Upper lobe of right lung (tissue), 1 donor: ENCODE measurements at places on chromosomes 7 and 10. TPM values are rescaled to one million over a fixed set of nuclear protein-coding genes. Genes with fewer than 3 reads are reported as not detected.
A peak's percentile ranks its signal among the peaks of the same experiment; 100 is the strongest.

DNA sequence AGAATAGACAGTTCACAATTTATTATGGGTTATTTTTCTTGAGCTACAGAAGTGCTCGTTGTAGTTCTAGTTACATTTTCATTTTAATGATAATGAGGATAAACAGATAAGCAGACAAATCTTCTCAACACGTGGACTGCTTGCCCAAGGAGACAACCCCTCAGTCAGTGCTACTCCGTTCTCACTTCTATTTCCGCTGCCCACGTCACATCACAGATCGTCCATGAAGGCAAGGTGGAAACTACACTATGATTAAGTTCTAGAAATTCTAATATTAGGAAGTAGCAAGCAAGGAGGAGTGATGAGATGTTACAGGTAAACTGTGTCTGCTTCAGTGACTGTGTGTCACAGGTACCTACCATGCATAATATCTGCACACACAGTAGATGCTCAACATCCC is 210.5 kb downstream of the CHCHD3 start:
- no peak for DNase-seq

DNA sequence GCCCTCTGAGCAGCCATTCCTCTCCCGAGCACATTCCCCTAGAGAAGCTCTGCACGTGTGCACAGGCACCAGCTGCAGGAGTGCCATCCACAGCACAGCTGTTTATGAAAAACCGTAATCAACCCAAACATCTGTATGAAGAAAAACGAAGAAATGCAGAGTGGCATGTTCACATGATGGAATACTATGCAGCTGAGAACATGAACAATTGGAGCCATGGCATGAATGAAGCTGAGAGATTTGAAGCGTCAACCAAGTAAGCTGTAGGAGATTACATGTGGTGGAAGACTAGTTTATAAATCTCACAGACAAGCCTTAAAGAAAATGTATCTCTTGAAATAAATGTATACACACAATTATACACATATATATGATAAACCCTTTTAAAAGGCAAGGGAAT is 176.5 kb downstream of the EBF3 start:
- DNase-seq: no peak

Gene RBM17
- total RNA-seq: 92.5 TPM

Gene LRRD1
- total RNA-seq: not detected

Gene TEX36
- total RNA-seq: not detected

DNA sequence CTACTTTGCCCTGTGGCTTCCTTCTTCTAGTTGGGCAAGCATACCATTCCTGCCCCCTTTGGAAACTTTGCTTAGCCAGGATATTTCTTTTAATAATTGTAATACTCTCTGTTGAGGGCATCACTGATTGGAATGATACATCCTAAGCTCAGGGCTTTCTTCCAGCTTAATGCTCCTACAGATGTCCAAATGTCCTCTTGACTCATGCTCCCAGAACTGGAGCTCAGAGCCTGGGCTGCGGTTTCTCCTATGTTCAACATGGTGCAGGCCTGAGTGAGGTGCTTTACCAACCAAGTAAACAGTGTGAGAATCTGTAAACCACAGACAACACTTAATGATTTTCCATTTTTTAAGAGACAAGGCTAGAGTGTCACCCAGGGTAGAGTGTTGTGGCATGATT is 108.6 kb downstream of the LRRC4 start:
- DNase-seq: no peak

DNA sequence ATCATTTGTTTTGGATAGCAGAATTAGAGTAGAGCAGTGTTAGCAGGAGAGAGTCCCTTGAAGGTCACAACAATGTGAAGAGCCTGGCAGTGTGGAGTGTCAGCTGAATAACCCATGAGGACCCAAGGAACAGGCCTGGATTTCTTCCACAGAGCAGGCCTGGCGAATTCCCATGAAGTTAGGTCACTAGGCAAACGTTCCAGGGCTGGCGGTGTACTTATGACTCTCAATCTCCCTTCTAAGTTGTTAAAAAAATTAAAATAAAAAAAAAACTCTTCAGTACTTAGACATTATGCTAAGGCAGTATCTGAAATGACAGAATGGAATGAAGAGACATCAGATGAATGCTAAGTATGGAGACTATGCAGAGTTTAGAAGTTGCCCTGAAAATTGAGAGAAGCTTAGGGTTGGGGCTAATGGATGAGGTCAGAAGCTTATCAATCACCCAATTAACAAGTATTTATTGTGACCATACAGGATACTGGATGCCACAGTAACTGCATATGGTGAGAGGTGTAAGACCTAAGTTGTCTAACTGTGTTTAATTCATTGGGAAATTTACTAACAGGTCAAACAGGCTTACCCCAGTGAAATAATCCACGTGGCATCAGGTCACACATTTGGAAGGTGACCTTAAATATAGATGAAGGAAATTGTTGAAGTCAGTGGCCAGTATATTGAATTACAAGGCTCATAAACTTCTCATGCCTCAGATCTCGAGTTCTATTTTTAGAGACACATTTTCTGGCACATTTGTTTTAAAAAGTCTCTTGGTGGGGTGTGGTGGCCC is 126.2 kb upstream of the NRP1 start:
- DNase-seq: no peak

DNA sequence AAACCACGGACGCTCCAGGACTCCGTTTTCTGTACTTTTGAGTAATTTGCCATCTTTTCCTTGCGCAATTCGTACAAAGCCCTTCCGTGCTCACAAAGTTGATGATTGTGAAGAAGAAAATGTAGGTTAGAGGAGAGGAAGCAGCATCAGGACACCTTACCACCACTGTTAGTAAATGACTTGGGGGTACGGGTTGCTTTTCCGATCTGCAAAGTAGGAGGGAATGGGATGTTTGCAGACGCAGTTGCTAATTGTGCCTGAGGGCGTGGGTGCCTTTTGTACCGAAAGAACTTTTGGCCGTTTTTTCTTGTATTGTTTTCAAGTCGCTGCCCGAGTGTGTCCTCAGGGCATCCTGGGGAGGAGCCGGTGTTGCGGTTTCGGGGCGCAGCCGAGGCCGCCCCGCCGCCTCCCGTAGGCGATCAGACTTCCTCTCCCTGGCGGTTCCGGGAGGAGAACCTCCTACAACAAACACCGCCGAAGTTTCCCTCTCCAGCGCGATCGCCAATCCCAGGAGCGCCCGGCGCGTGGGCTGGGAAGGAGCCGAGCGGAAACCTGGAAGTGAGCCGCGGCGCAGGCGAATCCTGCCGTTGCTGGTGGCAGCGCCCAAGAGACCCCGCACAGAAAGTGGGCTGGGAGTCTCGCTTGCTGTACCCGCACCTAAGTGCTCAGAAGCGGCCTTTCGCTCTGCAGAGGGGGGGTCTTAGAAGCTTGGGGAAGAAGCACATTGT is 1.0 kb downstream of the PRR15 start:
- DNase-seq: peak; percentile 85

Gene CREB3L2
- 61.8 TPM for total RNA-seq

- no peak for DNase-seq
Observed at GRCh38 chr7:55887821-55888247, 578 bp downstream of the ZNF713 start.

- DNase-seq: no peak
Observed at GRCh38 chr7:122528879-122529481, 169.9 kb downstream of the RNF133 start.

Gene CPN1
- not detected for total RNA-seq

DNA sequence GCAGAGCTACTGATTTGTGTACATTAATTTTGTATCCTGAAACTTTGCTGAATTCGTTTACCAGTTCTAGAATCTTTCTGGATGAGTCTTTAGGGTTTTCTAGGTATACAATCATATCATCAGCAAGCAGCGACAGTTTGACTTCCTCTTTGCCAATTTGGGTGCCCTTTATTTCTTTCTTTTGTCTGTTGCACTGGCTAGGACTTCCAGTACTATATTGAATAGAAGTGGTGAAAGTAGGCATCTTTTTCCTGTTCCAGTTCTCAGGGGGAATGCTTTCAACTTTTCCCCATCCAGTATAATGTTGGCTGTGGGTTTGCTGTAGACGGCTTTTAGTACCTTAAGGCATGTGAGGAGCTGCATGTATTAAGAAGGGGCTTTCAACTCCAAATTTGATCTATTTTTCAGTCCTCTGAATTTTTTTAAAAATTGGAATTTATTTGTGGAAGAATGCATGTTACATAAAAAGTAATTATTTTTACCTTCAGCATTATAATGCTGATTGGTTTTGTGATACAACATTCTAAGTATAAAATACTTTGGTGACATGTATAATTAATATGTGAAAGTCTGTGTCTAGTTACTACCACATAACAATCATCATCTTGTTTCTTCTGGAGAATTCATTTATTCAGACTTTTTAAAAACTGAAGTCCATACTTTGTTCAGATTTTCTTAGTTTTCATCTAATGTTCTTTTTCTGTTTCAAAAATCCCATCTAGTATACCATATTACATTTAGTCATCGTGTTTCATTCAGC is 49.6 kb downstream of the CPED1 start:
- no peak for DNase-seq

Gene LIPM
- total RNA-seq: not detected

Gene TMEM236
- total RNA-seq: 5.0 TPM

DNA sequence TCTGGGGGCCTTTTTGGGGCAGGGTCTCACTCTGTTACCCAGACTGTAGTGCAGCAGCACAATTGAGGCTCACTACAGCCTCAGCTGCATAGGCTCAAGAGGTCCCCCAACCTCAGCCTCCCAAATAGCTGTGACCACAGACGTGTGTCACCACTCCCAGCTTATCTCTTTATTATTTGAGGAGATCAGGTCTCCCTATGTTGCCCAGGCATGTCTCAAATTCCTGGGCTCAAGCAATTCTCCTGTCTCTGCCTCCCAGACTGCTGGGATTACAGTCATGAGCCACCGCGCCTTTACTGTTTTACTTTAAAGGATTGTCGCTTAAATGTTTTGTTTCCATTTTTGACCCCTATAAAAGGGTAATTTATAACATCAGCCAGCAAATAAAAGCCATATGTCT is 502.6 kb upstream of the AUTS2 start:
- no peak for DNase-seq

- DNase-seq: no peak
Observed at GRCh38 chr7:50594136-50594535, 28.9 kb upstream of the DDC start.

DNA sequence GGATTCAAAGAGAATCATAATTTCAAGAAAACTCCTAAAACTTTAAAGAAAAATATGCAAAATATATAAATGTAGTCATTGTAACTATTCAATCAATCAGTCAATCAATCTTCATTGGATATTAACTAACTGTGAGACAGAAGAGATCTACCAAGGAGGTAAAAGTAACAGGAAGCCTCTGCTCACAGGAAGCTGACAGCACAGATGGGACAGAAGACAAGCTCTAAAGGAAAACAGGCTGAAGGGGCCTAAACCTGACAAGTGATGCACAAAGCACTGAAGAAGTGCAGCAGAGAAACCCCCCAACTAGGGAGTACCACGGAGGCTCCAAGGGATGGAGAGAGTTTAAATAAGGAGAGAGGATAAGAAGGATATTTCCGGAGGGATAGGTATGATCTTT is 173.0 kb downstream of the SKAP2 start:
- no peak for DNase-seq

DNA sequence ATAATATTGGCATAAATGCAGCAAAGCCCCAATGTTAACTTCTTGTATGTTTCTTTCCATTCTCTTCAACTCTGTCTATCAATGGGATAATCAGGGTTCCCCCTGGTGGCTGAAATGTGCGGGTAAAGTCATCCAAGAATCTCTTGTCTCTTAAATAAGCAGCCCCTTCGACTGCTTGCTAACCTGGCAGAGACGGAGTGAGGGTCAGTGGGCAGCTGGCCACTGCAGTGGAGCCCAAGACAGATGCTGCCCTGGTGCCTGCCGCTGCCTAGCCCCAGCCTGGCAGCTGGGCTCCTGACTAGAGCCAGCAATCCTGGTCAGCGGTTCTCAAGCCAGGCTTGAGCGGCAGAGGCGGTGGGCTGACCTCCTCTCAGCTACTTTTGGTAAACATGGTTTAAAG is 248.9 kb downstream of the COBL start:
- DNase-seq: no peak

Gene SHTN1
- 40.4 TPM for total RNA-seq

DNA sequence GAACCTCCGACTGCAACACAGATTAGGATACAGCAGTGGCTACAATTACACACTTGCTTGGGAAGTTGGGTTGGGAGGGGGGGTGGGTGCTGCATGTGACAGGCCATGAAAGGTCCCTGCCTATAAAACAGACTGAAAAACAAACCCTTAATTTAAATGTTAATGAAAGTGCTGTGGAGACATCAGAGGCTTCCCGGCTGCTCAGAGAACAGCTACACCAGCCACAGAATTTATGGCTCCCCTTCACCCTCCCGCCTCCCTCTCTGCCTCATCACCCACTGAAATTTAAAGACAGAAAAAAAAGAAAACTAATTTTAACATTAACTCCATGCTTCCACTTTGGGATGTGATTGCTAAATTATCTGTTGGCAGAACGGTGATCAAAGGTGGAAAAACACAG is 34.7 kb downstream of the FBXW4 start:
- DNase-seq: no peak

Gene CALHM1
- not detected for total RNA-seq

DNA sequence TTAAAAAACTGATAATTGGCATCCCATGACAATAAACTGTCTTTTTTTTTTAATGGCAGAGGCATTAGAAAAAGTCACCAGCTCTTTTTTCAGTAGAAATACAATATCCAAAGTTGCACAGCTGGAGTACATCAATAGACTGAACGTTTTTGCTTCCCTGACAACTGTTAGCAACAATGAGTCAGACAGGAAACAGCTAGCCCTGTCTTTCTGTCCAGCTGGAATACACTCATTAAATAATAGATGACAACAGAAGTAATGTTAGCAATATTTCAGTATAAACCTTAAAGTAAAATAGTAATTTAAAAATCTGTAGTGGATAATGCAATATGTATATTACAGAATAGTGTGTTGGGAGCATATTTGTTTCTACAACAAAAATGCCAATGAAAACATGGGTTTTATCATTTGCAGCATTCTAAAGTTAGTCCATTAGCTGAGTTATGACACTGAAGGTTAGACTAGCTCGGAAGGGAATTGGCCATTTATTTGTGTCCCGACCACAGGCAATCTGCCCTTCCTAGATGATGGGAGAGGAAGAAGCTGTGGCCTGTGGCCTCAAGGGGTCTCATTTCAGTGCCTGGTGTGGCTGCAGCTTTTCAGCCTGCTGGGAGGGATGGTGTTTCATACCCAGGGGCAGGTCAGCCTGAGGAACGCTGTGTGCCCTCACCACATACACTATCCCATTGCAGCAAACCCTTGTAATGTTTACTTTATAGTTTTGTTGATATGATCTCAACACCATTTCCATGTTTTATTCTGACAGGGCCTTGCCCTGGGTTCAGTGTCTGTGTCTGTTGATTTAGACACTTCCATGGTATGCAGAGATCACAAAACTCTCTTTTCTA is 173.3 kb downstream of the SLC16A9 start:
- DNase-seq: no peak

DNA sequence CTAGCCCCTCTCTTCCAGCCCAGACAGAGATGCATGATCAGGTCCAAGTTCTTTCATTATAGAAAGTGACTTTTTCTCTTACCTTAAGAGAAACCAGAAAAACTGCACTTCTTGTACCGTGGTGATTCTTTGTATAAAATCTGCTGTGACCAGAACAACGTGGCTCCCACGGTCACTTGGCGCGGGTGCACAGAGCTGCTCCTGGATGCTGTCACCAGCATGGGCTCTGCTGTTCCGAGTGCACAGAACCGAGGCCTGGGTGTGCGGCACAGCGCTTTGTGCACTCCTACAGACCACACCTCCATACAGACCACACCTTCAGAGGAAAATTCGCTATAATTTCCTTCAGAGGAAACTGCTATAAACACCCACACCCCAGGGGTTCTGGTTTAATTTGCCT is 26.0 kb downstream of the VIPR2 start:
- peak; percentile 31 for DNase-seq
